Effector memory CD8-positive, alpha-beta T cell (primary cell): ENCODE measurements at places on chromosomes 12 and 14.

- H3K36me3 ChIP-seq = no peaks in the 10 kb centered on the region
- no peak for DNase-seq
- no peak overlapping the region for H3K27ac ChIP-seq
These were observed 237.0 kb upstream of the SSTR1 start for GRCh38 chr14:37970696-37971095.

GRCh38 chr14:23910101-23910875 lies 43.3 kb upstream of the DHRS4 start:
- H3K4me3 ChIP-seq = no peak overlapping the region
- H3K27ac ChIP-seq = no peak overlapping the region
- no peak for DNase-seq
- no peaks in the 10 kb centered on the region for H3K4me1 ChIP-seq
- H3K27me3 ChIP-seq = peaks cover 37% of the 10 kb centered on the region

DNA sequence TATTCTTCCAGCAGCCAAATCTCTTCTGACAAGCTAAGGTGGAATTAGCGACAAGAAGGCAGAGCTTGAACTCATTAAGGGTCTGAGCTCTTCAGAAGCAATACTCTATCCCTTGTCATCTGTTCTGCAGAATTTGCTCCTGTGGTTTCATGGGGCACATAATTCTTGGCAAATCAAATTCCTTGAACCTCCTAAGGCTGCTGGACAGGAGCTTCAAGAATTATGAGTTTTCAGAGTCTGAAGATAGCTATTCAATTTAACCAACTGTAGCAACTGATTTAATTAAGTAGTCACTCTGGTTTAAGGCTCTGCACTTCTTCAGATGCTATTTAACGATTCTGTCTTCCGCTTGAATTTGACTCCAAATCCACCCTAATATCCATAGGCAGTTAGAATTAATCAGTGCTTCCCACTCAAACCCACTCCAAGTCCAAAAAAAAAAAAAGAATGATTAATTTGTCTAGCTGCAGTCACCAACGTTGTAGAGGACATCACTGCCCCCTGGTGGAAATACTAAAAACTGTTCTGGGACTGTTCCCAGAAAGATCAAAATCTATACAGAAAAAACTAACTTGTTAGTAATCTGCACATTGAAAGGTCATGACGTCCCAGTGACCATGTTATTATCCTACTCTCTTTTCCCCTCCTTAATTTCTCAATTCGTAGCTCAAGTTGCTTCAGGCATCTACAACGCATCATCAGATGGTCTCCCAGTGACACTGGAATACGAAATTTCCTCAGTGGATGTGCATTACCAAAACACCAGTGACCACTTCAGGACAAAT lies 169.9 kb downstream of the KIF21A start:
- peaks cover 18% of the 10 kb centered on the region for H3K27me3 ChIP-seq
- peaks cover 2% of the 10 kb centered on the region for H3K4me1 ChIP-seq
- H3K27ac ChIP-seq = no peak overlapping the region
- no peak overlapping the region for H3K4me3 ChIP-seq
- H3K36me3 ChIP-seq = no peaks in the 10 kb centered on the region

- H3K27ac ChIP-seq = no peak overlapping the region
- no peaks in the 10 kb centered on the region for H3K36me3 ChIP-seq
- H3K4me1 ChIP-seq = no peaks in the 10 kb centered on the region
- H3K27me3 ChIP-seq = no peaks in the 10 kb centered on the region
- DNase-seq = no peak
These were observed 196.8 kb downstream of the RAD51B start for GRCh38 chr14:68016255-68016914.

GRCh38 chr12:39365364-39366001 lies 77.4 kb downstream of the KIF21A start:
- no peak overlapping the region for H3K27ac ChIP-seq
- no peaks in the 10 kb centered on the region for H3K27me3 ChIP-seq

DNA sequence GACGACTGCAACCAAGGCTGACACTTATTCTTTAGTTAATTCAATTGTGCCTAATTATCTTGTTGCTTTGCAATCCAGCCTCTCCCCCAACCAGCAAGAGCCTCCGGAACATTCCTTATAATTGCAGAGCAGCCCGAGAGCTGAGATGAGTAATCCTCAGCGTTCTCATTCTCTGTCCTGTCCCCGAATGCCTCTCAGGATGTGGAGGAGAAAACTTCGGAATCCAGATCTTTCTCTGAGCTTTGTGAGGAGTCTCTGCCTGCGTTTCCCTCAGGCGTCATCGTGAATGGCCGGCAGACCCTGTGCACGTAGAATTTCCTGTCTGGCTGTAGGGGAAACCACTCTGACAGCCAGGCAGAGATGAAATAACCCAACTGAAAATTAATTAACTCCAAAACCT lies 160.5 kb upstream of the DIO3 start:
- peaks cover 3% of the 10 kb centered on the region for H3K4me1 ChIP-seq
- H3K27ac ChIP-seq = no peak overlapping the region
- no peaks in the 10 kb centered on the region for H3K36me3 ChIP-seq
- peaks cover 56% of the 10 kb centered on the region for H3K27me3 ChIP-seq
- no peak for DNase-seq

DNA sequence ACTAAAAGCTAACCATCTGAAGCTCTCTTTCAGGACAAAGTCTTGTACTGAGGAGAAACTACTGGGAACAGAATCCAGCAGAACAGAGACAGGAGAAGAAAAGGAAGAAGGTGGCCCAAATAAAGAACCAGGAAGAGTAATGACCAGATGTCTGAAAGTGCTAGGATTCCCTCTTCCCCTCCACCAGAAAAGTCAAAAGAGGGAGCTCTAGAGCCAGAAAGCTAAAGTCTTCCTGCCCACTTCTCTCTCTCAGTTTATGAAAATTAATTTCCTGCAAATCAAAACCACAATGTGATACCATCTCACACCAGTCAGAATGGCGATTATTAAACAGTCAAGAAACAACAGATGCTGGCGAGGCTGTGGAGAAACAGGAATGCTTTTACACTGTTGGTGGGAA lies 47.2 kb downstream of the SPPL3 start:
- peak overlapping the region; percentile 59 for H3K27ac ChIP-seq
- no peak overlapping the region for H3K4me3 ChIP-seq
- DNase-seq = no peak

GRCh38 chr12:32788405-32788804 lies 32.7 kb upstream of the YARS2 start:
- no peak overlapping the region for H3K4me3 ChIP-seq
- peaks cover 3% of the 10 kb centered on the region for H3K36me3 ChIP-seq
- no peaks in the 10 kb centered on the region for H3K4me1 ChIP-seq
- DNase-seq = no peak
- no peak overlapping the region for H3K27ac ChIP-seq

- peaks cover 7% of the 10 kb centered on the region for H3K36me3 ChIP-seq
- no peak overlapping the region for H3K4me3 ChIP-seq
- H3K27me3 ChIP-seq = no peaks in the 10 kb centered on the region
- no peak overlapping the region for H3K27ac ChIP-seq
These were observed 13.8 kb downstream of the CLBA1 start for GRCh38 chr14:104999361-104999760.
